ENCODE measurements at places on chromosomes 1 and 21.

DNA sequence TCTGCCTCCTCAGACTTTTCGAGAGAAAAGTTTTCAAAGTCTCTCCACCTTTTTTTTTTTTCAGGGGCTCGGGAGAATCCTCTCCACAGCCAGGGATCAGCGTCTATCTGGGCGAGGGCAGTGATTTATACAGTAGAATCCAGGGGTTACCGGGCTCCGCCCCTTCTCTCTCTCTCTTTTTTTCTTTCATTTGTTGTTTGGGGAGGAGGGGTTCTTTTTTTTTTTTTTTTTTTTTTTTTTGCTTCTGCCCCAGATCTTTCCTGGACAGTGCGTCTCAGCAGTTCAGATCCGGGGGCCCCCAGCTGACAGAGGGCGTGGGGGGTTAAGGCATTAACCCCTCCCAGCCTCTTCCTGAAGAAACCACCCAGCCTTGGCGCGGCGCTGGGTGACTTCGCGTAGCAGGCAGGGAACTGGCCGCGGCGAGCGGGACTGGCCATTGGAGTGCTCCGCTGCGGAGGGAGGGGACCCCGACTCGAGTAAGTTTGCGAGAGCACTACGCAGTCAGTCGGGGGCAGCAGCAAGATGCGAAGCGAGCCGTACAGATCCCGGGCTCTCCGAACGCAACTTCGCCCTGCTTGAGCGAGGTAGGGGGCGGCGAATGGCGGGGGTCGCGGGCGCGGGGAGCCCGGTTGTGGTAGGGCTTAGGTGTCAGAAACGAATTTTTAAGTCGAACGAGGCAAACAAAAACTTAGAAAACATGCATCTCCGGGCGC, at the start of gene S1PR1:
TSS of gene S1PR1 (plus strand) at position 504 of the 713 bp plus-strand sequence. CDS start 1,966 bp downstream, outside the sequence.
- peak within 1 kb of the TSS; percentile 71 for H3K4me3 ChIP-seq
- H3K36me3 ChIP-seq, result no peaks in the 10 kb centered on the region
- no peaks in the 10 kb centered on the region for H3K27me3 ChIP-seq
- H3K27ac ChIP-seq, result peak within 1 kb of the TSS; percentile 10
- peak; percentile 78 for DNase-seq

DNA sequence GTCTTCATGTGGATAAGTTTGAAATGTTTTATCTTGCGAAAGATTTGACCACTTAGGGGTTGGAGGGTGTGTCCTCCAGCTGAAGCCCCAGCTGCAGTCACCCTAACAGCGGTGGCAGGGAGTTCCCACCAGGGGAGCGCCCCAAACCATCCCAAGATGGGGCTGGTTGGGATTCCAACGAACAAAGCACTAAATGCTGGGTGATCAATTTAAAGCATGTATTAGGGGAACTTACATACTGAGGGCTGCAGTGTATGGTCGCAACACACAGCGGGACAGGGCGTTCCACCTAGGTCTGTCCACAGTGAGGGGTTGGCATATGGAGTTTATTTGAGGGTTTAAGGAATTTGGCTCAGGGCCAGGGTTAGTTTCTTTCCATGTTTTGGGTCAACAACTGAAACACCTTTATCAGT, 26.3 kb downstream of the SLC37A1 start:
- H3K4me3 ChIP-seq, result no peak overlapping the region
- peaks cover 23% of the 10 kb centered on the region for H3K4me1 ChIP-seq
- no peak overlapping the region for H3K27ac ChIP-seq
- H3K27me3 ChIP-seq, result no peaks in the 10 kb centered on the region

GRCh38 chr1:21510885-21511578, 1.8 kb downstream of the ALPL start:
- H3K27ac ChIP-seq, result no peak overlapping the region
- H3K4me3 ChIP-seq, result no peak overlapping the region
- no peak for DNase-seq
- H3K4me1 ChIP-seq, result peaks cover 7% of the 10 kb centered on the region
- H3K27me3 ChIP-seq, result no peaks in the 10 kb centered on the region

- no peak overlapping the region for H3K27ac ChIP-seq
- no peaks in the 10 kb centered on the region for H3K4me1 ChIP-seq
- peaks cover 6% of the 10 kb centered on the region for H3K36me3 ChIP-seq
- no peak overlapping the region for H3K4me3 ChIP-seq
- no peak for DNase-seq
These were observed 48.4 kb downstream of the ADAMTS5 start for GRCh38 chr21:26918323-26919079.

DNA sequence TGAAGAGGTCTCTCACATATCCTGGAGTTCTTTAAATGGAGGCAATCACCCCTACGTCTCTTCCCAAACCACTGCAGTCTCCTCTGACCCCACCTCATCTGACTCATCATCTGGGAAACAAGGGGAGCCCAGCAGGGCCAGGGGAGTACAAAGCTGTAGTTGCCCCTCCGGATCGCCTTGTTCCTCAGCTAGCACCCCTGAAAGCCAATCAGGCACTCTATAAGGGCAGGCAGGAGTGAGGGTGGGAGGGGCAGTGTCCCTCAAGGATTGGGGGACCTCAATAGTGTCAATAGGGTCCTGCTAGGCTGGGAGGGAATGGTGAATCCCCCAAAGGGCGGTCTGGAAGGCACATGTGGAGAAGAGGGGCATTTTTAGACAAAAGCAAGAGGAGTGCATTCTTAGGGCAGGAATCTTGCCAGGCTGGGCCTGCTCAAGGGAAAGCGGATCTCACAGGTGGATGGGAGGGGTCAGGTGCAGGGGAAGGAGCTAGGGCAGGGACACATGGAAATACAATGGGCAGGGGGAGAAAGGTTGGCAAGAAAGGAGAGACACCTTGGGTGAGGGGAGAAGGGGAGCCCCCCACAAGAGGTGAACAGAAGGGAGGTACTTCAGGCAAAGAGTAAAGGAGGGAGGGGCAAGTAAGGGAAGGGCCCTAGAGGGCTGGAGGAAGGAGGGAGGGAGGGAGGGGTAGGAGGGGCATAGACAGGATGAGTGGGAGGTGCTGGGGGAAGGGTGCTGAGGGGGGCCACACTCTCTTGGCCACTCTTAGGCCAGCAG, 5.8 kb downstream of the SHISA4 start:
- H3K27ac ChIP-seq, result no peak overlapping the region
- DNase-seq, result no peak
- no peak overlapping the region for H3K4me3 ChIP-seq
- peaks cover 16% of the 10 kb centered on the region for H3K4me1 ChIP-seq
- no peaks in the 10 kb centered on the region for H3K36me3 ChIP-seq

- DNase-seq, result no peak
- no peak overlapping the region for H3K27ac ChIP-seq
- no peaks in the 10 kb centered on the region for H3K4me1 ChIP-seq
- H3K27me3 ChIP-seq, result no peaks in the 10 kb centered on the region
- H3K4me3 ChIP-seq, result no peak overlapping the region
These were observed 29.6 kb downstream of the PROX1 start for GRCh38 chr1:214017191-214017982.

DNA sequence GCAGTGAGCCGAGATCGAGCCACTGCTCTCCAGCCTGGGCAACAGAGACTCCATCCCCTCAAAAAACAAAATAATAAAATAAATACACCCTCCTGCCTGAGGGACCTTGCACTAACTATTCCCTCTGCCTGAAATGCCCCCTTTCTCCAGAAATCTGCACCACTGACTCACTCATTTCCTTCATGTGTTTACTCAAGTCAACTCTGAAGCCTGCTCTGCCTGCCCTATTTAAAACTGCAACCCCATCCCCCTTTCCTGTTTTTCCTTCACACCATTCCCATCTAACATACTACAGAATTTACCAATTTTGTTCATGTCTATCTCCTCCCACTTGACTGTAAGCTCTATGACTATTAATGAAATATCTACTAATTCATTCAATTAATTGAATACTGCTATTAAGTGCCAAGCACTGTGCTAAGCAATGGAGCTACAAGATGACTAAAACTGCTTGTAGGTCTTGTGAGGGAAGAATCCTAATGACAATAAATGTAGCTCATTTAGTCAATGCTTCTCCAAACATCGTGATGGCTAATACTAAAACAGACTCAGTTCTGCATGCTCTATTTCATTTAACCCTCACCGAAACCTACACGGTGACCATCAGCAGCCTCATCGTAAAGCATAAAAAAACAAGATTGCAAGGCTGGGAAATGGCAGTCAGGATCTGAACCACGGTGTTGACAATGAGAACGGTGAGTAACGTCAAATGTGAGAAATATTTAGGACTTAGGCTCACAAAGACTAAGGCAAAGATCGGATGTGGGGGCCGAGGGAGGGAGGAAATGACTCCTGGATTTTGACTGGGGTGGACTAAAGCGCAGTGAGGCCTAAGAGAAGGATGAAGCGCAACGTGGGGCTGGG, 749 bp upstream of the TMEM39B start:
- H3K27ac ChIP-seq, result peak overlapping the region; percentile 84
- H3K27me3 ChIP-seq, result no peaks in the 10 kb centered on the region

- H3K27me3 ChIP-seq, result no peaks in the 10 kb centered on the region
- DNase-seq, result no peak
- H3K27ac ChIP-seq, result no peak overlapping the region
- no peak overlapping the region for H3K4me3 ChIP-seq
- H3K4me1 ChIP-seq, result no peaks in the 10 kb centered on the region
These were observed 56.0 kb upstream of the CD53 start for GRCh38 chr1:110816945-110817344.

DNA sequence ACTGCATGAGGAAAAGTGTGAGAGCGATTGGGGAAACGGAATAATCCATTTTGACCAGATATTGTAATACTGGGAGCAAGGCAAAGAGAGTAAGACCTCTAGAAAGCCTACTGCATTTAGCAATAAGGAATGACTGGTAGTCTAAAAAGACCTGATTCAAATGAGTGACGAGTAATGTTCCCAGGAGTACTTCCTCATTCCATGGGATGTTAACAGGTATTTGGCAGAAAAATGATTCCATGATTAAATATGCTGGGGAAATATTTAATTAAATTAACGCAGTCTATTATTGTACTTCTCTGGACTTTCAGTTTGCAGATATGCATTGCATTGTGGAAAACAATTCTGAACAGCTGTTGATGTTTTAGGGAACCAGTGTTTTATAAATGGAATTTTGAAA, 105.5 kb downstream of the RPE65 start:
- no peaks in the 10 kb centered on the region for H3K4me1 ChIP-seq
- no peak overlapping the region for H3K27ac ChIP-seq
- no peaks in the 10 kb centered on the region for H3K27me3 ChIP-seq
- H3K36me3 ChIP-seq, result no peaks in the 10 kb centered on the region

DNA sequence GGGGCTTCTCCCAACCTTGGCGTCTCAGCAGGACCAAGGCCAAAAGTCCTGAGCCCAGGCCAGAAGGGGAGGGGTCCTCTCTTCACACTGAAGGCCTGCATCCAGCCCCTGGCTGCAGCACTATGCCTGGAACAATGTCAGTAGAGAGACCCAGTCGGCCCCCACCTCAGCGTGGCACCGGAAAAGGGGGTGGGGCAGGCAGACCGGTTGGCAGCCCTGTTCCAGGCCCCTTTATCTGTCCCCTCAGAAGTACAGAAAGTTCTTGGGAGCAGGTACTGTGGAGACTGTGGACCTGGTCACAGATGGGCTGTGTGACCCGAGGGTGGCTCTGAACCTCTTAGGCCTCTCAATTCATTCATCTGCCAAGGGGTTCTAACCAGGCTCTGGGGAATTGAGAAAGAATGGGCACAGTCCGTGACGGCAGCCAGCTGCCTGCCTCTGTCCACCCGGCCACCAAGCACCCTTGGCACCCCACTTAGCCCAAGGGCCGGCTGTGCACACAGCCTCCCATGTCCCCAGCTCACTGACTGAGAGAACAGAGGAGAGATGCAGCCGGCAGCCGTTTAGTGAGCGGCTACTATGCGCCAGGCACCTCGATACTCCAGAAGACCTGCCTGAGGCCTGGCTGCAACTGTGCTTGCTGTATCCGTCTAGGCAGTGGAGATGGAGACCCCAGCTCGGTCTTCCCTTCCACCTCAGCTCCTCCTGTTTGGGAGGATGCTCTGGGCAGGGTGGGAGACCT, 23.9 kb downstream of the RUNX3 start:
- no peaks in the 10 kb centered on the region for H3K36me3 ChIP-seq
- DNase-seq, result no peak
- no peaks in the 10 kb centered on the region for H3K4me1 ChIP-seq
- no peak overlapping the region for H3K27ac ChIP-seq

GRCh38 chr1:205576805-205577761, 54.7 kb downstream of the ELK4 start:
- peaks cover 20% of the 10 kb centered on the region for H3K27me3 ChIP-seq
- DNase-seq, result no peak
- H3K27ac ChIP-seq, result no peak overlapping the region

GRCh38 chr1:232209357-232209756, 420.6 kb downstream of the SIPA1L2 start:
- H3K4me1 ChIP-seq, result no peaks in the 10 kb centered on the region
- DNase-seq, result no peak
- H3K4me3 ChIP-seq, result no peak overlapping the region
- no peak overlapping the region for H3K27ac ChIP-seq
- H3K27me3 ChIP-seq, result no peaks in the 10 kb centered on the region

- no peak for DNase-seq
- no peaks in the 10 kb centered on the region for H3K4me1 ChIP-seq
- no peak overlapping the region for H3K4me3 ChIP-seq
- H3K27me3 ChIP-seq, result no peaks in the 10 kb centered on the region
- H3K36me3 ChIP-seq, result no peaks in the 10 kb centered on the region
These were observed 8.7 kb upstream of the CADM3 start for GRCh38 chr1:159162516-159163265.

DNA sequence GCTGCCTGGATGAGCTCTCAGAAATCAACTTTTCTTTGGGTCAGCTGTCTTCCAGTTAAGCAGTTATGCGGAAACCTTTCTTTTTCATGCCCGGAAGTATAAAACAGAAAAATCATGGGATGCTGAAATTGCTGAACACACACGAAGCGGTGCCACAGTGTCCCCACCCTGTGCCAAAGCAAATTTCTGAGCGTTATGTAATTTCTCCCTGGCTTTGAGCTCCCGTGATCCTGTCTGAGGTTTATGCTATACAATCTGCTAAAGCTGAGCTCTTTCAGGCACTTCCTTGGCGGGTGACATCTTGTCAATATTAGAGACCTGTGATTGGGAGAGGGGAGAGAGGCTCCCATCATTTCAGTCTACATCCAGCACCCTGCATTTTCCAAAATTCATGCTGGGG, 201.7 kb downstream of the ROR1 start:
- peaks cover 5% of the 10 kb centered on the region for H3K4me1 ChIP-seq
- H3K36me3 ChIP-seq, result no peaks in the 10 kb centered on the region
- DNase-seq, result no peak
- H3K27me3 ChIP-seq, result no peaks in the 10 kb centered on the region
- H3K4me3 ChIP-seq, result no peak overlapping the region
- no peak overlapping the region for H3K27ac ChIP-seq

- H3K4me3 ChIP-seq, result no peak overlapping the region
- H3K27ac ChIP-seq, result no peak overlapping the region
- H3K27me3 ChIP-seq, result no peaks in the 10 kb centered on the region
These were observed 47.4 kb downstream of the S100B start for GRCh38 chr21:46557469-46557868.

DNA sequence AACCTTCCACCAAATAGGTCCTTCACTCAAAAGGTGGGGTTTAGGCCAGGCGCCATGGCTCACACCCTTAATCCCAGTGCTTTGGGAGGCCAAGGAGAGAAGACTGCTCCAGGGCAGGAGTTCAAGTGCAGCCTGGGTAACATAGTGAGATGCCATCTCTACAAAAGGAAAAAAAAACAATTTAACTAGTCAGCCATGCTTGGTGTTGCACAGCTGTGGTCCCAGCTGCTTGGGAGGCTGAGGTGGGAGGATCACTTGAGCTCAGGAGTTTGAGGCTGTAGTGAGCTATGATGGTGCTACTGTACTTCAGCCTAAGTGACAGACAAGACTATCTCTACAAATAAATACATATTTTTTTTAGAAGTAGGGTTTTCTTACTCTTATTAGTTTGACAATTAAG, 617.5 kb downstream of the KIF26B start:
- H3K36me3 ChIP-seq, result no peaks in the 10 kb centered on the region
- H3K4me3 ChIP-seq, result no peak overlapping the region
- no peak for DNase-seq
- H3K27ac ChIP-seq, result peak overlapping the region; percentile 97

GRCh38 chr1:172172352-172172831, 248.1 kb upstream of the C1orf105 start:
- no peaks in the 10 kb centered on the region for H3K27me3 ChIP-seq
- peaks cover 13% of the 10 kb centered on the region for H3K4me1 ChIP-seq
- no peak overlapping the region for H3K27ac ChIP-seq
- DNase-seq, result no peak
- no peak overlapping the region for H3K4me3 ChIP-seq

Measured in SK-N-SH (cell line).